Activated gamma-delta T cell treated with anti-CD3 and anti-CD28 coated beads, Interleukin-2, amount 50 U/mL, for 16 hours (primary cell): ENCODE measurements at places on chromosomes 1 and 21.

GRCh38 chr21:44925378-44925755 is 4.7 kb upstream of the ITGB2 start:
- DNase-seq = no peak

GRCh38 chr1:183281039-183281438 is 95.0 kb downstream of the LAMC2 start:
- no peak for DNase-seq

- no peak for DNase-seq
Observed at GRCh38 chr1:60823151-60823550, 259.2 kb upstream of the NFIA start.

DNA sequence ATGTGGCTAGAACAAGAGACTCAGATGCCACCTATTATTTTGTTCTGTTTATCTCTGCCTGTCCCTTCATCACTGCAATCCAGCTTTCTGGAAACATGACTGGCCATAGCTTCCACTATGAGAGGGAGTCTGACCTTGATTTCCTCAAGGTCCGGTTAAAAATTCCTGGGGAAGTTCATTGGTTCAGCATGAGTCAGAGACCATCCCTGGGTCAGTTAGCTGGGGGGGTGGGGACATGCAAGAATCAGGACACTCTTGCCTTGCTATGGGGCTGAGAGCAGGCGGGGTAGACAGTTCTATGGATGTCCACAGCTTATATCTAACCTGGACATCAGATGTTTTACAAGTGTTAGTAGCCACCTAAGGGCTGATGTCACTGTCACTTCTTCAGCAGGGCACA is 81.1 kb downstream of the TENT5C start:
- no peak for DNase-seq

DNA sequence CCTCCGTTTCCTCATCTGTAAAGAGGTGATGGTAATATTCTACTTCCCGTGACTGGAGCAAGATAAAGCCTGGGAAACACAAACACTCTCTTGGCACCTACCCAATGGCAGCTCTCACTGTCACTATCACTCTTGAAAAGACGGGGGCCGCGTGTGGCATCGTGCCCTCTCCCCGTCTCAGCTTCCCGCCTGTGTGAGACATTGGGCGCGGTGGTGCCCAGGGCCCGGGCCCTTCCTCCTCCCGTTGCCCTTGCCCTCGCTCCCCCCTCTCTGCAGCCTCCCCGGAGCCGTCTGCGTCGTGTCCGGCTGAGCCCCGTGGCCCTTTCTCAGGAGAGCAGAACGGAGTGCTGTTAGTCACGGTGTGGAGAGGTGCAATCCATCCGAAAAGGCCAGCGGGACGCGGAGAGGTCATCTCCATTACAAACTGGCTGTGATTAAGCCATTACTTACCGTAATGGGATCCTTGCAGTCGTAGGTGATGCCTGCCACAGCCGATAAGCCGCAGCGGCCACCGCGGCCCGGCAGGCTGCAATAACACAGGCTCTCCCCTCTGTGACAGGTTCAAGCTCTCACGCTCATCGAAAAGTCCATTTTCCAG is 156.4 kb upstream of the ZC3H12A start:
- no peak for DNase-seq

- DNase-seq = no peak
Observed at GRCh38 chr1:147821883-147822282, 61.5 kb upstream of the GJA5 start.
